Renal cortical epithelial cell (primary cell): ENCODE measurements at places on chromosomes 6 and 20. TPM values are rescaled to one million over a fixed set of nuclear protein-coding genes. Genes with fewer than 3 reads are reported as not detected.

Gene COL19A1
- not detected in 2 replicates for total RNA-seq

Gene RAB32
- 82.4 and 277 TPM in 2 replicates for total RNA-seq

Gene GMEB2
- 12.9 and 17.2 TPM in 2 replicates for total RNA-seq

Gene COL21A1
- total RNA-seq, result 0.50 TPM in 1 of 2 replicates, not detected in the other

Gene PLG
- total RNA-seq, result not detected in 2 replicates

Gene ARMC2
- 2.6 and 4.8 TPM in 2 replicates for total RNA-seq

Gene NHLRC1
- 1.7 and 3.3 TPM in 2 replicates for total RNA-seq

Gene PTPRK
- total RNA-seq, result 104 and 124 TPM in 2 replicates

Gene EEF1A2
- total RNA-seq, result 4.5 and 29.3 TPM in 2 replicates

Gene HTR1B
- total RNA-seq, result 0.15 and 0.17 TPM in 2 replicates

Gene SAMD10
- 1.4 and 5.4 TPM in 2 replicates for total RNA-seq

Gene HDGFL1
- not detected in 2 replicates for total RNA-seq

Gene MUC22
- 0.15 TPM in 1 of 2 replicates, not detected in the other for total RNA-seq

Gene KCNQ2
- not detected in 2 replicates for total RNA-seq

Gene CYP39A1
- 0.69 and 5.2 TPM in 2 replicates for total RNA-seq

Gene PDRG1
- 5.2 and 8.4 TPM in 2 replicates for total RNA-seq

Gene ADGRF5
- total RNA-seq, result 0.17 and 0.70 TPM in 2 replicates

Gene TFAP2D
- not detected in 2 replicates for total RNA-seq

Gene ZSCAN23
- 1.9 and 10.0 TPM in 2 replicates for total RNA-seq

Gene RSPO3
- 0.17 and 0.55 TPM in 2 replicates for total RNA-seq

Gene LRRN4
- 81.4 and 113 TPM in 2 replicates for total RNA-seq

Gene COL20A1
- not detected in 2 replicates for total RNA-seq

Gene XRN2
- total RNA-seq, result 135 and 156 TPM in 2 replicates

Gene MYB
- total RNA-seq, result 0.87 TPM in 1 of 2 replicates, not detected in the other

Gene UST
- 0.87 and 2.8 TPM in 2 replicates for total RNA-seq

Gene CALHM4
- not detected in 2 replicates for total RNA-seq

Gene ACOT13
- 7.3 and 16.0 TPM in 2 replicates for total RNA-seq

Gene DSN1
- 8.1 and 19.1 TPM in 2 replicates for total RNA-seq

Gene CD109
- total RNA-seq, result 25.2 and 29.8 TPM in 2 replicates

Gene SIM1
- 5.6 and 30.8 TPM in 2 replicates for total RNA-seq

Gene TMC2
- not detected in 2 replicates for total RNA-seq
